ENCODE measurements at places on chromosomes 4 and X. TPM values are rescaled to one million over a fixed set of nuclear protein-coding genes. Genes with fewer than 3 reads are reported as not detected.

The GAB3 gene
- 12.5 TPM for total RNA-seq

The KDR gene
- total RNA-seq, result 19.3 TPM

The DRD5 gene
- total RNA-seq, result not detected

The IGFBP7 gene
- 314 TPM for total RNA-seq

The PAGE1 gene
- not detected for total RNA-seq

The PLS3 gene
- total RNA-seq, result 124 TPM

The RHOXF2B gene
- not detected for total RNA-seq

The PNMA3 gene
- not detected for total RNA-seq

The FMR1NB gene
- total RNA-seq, result not detected

The CTAG2 gene
- not detected for total RNA-seq

The SPANXC gene
- not detected for total RNA-seq

The FAM47A gene
- not detected for total RNA-seq

The CT47B1 gene
- total RNA-seq, result not detected

The RHOXF2 gene
- total RNA-seq, result not detected

The FAM184B gene
- total RNA-seq, result not detected

The CXCL5 gene
- not detected for total RNA-seq

The UGT2B15 gene
- total RNA-seq, result not detected

The PAGE2 gene
- not detected for total RNA-seq

The CLNK gene
- not detected for total RNA-seq

The ETFDH gene
- 11.0 TPM for total RNA-seq

The MAGEB17 gene
- 0.13 TPM for total RNA-seq

The CLCN4 gene
- total RNA-seq, result 2.4 TPM

The SLIT2 gene
- total RNA-seq, result 2.8 TPM

The MFSD8 gene
- total RNA-seq, result 19.9 TPM

The GPR34 gene
- not detected for total RNA-seq

The USP53 gene
- 30.7 TPM for total RNA-seq

The CT83 gene
- total RNA-seq, result not detected

The C1GALT1C1 gene
- 33.2 TPM for total RNA-seq

The PIN4 gene
- total RNA-seq, result 5.1 TPM

The IBSP gene
- total RNA-seq, result not detected

The PNMA6A gene
- not detected for total RNA-seq

The CABS1 gene
- not detected for total RNA-seq

The LIAS gene
- 15.0 TPM for total RNA-seq

The PARM1 gene
- 2.0 TPM for total RNA-seq

The FRMD7 gene
- total RNA-seq, result not detected

The USP17L26 gene
- not detected for total RNA-seq

The NLGN3 gene
- 0.23 TPM for total RNA-seq

The OFD1 gene
- total RNA-seq, result 7.3 TPM

The SLC9A7 gene
- 12.9 TPM for total RNA-seq

The SPANXA1 gene
- total RNA-seq, result not detected

The TSPAN5 gene
- total RNA-seq, result 75.5 TPM

The S100P gene
- total RNA-seq, result not detected

The MAGEA8 gene
- total RNA-seq, result not detected

The XKRX gene
- total RNA-seq, result 0.06 TPM

The ZMAT1 gene
- 0.06 TPM for total RNA-seq

The FGD1 gene
- total RNA-seq, result 6.4 TPM

The ZNF711 gene
- 3.7 TPM for total RNA-seq

The PCDH7 gene
- total RNA-seq, result 35.9 TPM

The SPARCL1 gene
- total RNA-seq, result not detected
